ENCODE measurements at places on chromosomes 11 and 22.

- no peak for DNase-seq
These were observed 68.2 kb downstream of the GALNT18 start for GRCh38 chr11:11553573-11553972.

DNA sequence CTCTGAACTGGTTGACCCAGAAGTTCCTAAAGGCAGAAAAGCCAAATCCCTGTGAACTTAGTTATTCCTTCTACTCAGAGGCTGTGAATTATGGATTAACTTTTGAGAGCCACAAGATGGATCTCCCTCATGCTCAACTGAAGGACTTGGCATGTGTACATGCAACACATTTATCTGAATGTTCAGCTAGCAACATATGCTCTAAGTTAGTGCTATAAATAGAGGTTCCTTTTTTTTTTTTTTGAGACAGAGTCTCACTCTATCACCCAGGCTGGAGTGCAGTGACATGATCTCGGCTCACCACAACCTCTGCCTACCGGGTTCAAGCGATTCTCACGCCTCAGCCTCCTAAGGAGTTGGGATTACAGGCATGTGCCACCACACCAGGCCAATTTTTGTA is 40.1 kb downstream of the EIF4ENIF1 start:
- DNase-seq: no peak

DNA sequence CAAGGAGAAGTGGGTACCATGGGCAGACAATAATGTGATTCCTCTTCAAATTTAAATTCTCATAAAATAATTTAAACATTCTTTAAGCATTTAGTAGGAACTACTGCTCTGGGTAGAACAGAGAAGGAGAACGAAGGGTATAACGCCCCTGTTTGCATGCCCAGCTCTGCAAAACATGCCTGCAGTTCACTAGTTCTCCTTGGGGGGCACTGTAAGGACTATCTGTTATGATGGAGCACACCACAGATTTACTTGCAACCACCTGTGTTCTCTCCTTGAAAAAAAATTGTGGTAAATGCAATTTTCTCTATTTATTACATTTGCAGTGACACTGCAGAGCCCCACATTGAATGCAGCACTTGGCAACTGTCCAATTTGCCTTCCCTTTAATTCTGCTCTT is 100.3 kb downstream of the GUCY1A2 start:
- DNase-seq: no peak

- DNase-seq: no peak
These were observed 929 bp downstream of the PRDM10 start for GRCh38 chr11:130001461-130002351.

DNA sequence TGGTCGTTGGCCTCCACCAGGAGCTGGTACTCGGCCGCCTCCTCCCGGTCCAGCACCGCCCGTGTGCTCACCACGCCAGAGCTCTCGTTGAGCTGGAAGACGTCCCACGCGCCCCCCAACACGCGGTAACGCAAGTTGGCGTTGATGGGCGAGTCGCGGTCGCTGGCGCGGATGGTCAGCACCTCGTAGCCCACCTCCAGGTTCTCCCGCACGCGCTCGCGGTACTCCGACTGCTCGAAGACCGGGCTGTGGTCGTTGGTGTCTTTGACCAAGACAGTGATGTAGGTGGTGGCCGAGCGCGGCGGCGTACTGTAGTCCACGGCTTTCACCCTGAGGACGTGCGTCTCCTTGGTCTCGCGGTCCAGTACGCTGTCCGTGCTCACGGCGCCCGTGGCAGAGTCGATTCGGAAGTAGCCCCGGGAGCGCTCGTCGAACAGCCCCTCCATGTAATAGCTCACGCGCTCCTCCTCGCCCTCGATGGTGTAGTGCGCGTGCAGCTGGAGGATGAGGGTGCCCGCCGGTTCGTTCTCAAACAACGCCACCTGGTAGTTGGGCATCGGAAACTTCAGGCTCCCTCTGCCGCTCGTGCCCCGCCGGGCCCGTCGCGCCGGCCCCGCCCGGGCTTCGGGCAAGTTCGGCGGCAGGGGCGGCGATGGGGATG is 1.4 kb downstream of the CELSR1 start:
- DNase-seq: no peak

DNA sequence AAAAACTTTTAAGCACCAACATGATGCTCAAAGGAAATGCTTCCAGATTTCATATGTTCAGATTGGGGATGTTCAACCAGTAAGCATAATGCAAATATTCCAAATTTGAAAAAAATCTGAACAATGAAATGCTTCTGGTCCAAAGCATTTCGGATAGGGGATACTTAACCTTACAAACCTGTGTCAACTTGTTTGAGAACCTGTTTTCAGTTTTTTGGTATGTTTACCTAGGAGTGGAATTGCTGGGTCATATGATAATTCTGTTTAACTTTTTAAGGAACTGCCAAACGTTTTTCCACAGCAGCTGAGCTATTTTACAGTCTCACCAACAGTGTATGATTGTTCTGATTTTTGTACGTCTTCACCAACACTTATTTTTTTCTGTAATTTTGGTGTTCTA is 23.7 kb downstream of the FAR1 start:
- DNase-seq: no peak

GRCh38 chr11:65777821-65778361 is 2.9 kb downstream of the AP5B1 start:
- DNase-seq: no peak

GRCh38 chr11:62201376-62201775 is 7.1 kb upstream of the SCGB2A1 start:
- no peak for DNase-seq

DNA sequence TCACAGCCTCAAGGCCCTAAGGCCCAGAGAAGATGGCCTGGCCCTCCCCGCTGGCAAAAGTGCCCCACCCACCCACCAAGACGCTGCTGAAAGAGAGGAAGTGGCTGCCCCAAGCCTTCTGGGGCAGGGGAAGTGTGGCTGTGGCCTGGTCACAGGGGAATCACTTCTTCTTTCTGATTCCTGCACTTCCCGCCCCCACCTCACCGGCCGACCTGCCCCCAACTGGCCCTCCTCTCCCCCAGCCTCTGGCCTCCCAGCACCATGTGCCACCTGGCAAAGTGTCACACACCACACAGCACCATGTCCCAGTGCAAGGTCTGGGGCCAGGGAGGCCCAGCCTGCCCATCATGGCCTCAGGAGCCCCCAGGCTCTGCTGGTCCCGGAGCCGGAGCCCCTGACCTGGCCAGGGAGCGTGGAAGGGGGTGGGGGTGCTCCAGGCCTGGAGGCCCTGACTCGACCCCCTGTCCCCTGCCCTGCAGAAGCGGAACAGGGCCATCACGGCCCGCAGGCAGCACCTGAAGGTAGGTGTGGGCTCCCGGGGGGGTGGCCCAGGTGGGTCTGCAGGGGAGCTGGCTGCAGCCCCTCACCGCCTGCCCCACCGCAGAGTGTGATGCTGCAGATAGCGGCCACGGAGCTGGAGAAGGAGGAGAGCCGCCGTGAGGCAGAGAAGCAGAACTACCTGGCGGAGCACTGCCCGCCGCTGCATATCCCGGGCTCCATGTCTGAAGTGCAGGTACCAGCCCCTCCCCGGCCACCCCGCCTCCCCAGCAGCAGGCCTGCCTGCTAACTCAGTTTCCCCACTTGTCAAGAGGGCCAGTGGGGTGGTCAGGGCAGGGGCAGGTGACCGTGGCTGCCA is 1.4 kb downstream of the TNNI2 start:
- DNase-seq: no peak

DNA sequence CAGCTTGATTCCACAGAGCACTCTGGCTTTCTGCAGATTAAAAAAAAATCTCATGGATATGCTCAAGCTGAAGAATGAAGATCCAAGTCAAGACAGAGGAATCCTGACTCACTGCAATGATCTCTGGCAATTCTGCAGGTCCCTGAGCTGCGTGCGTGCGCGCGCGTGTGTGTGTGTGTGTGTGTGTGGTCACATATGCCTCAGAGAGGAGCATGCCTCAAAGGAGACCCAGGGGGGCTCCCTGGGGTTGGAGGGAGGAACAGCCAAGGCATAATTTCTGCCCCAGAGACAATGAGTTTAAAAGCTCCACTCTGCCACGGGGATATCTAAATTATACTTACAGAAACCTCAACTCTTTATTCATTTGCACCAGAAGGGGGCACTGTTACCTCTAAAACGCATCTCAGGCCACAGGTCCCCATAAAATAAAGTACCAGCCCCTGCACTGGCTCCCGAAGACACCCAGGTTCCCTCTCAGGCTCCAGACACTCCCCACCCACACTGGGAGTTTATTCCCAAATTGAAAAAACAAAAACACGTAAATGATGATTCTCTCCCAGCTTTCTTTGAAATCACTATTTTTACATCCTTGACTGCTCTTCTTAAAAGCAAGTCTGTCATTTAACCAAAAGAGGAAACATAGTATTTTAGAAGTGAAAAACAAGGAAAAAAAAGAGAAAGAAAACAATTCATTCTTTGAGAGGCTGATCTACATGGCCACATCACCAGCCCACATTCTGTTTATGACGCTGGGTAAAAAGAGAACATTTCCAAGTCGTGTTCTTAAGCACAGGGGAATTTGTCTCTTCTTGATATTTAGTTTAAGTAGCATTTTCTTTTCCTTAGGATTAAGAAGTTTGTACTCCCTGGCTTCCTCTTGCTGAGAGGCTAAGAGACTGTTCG is 401.0 kb downstream of the LARGE1 start:
- no peak for DNase-seq

GRCh38 chr11:123653827-123654565 is 428 bp downstream of the SCN3B start:
- DNase-seq: no peak

DNA sequence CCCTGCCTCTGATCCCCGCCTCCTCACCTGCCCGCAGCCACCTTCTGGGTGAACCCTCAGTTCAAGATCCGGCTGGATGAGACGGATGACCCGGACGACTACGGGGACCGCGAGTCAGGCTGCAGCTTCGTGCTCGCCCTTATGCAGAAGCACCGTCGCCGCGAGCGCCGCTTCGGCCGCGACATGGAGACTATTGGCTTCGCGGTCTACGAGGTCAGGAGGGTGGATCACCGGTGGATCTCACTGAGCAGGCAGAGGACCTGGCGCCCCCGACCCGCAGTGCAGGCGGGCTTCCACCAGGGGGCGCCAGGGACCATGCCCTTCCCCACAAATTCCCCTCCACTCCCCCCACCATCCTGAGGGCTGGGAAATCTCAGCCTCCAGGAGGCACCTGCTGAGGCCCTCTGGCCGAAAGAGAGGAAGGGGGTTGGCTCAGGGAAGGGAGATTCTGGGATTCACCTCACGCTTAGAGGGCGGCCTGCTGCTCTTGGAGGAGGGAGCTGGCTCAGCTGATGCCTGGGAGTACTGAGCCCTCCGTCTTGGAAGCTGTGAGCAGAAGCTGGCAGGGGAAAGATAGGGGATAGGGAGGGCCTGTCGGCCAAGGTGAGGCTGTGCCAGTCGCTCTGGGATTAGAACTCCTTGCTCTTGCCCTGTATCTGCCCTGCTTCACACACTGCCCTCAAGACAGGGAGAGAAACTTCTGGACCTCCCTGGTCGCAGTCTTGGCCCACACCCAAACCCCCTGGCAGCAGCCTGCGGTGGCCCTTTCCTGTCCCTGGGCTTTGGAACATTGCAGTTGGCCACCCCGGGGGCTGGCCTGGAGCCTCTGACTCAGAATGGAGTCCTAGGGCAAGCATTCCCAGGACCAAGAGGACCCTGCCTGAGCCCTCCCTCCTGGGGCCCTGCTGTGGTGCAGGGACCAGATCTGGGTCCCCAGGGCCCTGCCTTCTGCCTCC is 23.2 kb downstream of the CAPN1 start:
- DNase-seq: no peak

GRCh38 chr11:129380413-129380812 is 4.8 kb downstream of the BARX2 start:
- no peak for DNase-seq

GRCh38 chr11:12798609-12799011 is 124.4 kb downstream of the TEAD1 start:
- DNase-seq: no peak

DNA sequence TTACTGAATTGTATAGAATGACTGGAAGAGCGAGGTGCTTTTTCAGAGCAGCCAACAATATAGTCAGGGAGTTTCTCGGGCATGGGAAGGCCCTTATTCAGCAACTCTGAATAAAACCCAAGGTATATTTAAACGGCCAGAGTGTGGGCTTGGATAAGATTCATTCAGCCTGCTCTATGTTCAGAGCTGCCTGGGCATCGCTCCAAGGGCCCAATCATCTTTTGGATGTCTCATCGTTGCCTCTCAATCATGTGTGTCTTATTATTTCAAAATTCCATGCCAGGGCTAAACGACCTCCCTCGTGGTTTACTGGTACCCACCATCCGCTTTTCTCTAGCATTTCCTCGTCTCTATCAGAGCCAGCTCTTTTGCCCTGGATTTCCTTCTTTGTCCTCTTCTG is 19.5 kb upstream of the NTM start:
- no peak for DNase-seq

DNA sequence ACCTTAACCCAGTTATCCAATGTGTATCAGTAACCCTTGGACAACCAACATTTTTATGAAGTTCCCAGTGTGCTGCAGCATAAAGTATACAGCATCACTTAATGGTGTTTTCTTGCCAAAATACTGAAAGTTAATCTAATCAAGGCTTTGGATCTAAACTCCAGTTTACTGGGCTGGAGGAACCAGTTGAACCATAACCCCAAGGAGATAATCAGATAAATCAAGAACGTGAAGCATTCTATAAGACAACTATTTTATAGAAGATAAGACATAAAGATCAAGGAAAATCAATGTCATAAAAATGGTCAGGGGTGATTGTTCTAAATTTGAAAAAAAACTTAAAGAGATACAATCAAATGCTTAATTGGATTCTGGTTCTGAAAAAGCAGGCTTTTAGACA is 2.3 kb upstream of the OSBP start:
- no peak for DNase-seq

- no peak for DNase-seq
These were observed 253.7 kb downstream of the AASDHPPT start for GRCh38 chr11:106331176-106331575.

DNA sequence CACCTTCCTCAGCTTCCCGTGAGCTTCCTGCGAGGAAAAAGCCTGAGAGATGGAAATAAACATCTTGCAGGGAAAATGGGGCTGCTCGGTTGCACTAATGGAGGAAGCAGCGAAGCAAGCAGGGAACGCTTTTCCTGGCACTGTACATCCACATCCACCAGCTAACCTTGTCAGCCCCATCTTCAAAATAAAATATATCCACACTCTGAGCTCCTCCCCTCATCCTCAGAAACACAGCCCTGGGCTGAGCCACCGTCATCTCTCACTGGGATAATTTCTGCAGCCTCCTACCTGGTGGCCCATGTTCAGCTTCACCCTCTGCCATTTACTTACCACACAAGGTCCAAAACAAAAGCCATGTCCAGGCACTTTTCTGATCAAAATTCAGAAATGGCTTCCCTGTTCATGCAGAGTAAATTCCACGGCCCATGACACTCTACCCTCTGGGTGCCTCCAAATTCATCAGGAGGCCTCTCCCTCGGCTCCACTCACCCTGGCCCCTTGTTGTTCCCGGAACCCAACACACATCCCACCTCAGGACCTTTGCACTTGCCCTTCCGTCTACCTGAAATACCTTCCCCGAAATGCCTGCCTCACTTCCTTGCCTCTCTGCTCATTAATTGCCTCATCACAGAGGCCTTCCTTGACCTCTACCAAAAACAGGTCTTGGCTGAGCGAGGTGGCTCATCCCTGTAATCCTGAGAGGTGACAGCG is 13.0 kb downstream of the C11orf86 start:
- no peak for DNase-seq
